ENCODE measurements at places on chromosomes 5 and 9.

GRCh38 chr5:145521523-145521922 is 313.6 kb downstream of the PRELID2 start:
- no peak for DNase-seq

DNA sequence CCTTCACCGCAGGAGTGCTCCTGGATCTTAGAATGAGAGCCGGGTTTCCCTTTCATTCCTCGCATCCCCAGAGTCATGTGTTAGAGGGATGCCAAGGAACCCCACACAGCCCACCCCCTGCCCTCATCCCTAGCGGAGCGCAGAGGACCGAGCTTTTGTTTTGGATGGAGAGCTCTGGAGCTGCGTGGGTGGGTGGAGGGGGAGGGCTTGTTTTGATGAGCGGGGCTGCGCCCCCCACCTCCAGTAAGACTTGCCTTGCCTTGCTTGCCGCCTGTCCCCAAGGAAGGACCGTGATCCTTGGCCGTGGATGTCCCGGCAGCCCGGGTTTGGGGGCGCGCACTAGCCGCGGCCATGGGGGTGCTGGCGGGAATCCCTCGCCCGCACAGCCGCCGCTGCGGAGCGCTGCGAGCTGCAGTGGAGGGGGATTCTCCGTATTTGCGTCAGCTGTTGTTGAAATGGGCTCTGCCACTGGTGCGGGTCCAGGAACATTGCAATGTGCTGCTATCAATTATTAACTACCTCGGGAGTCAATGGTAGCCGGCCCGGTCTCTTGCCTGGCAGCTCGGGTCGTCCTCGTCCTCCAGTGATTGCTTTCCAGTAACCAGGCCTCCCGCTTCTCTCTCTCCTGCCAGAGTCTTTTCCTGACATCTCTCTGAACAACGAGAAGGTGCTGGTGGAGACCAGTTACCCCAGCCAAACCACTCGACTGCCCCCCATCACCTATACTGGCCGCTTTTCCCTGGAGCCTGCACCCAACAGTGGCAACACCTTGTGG is 1.0 kb downstream of the EGR1 start:
- no peak for DNase-seq

DNA sequence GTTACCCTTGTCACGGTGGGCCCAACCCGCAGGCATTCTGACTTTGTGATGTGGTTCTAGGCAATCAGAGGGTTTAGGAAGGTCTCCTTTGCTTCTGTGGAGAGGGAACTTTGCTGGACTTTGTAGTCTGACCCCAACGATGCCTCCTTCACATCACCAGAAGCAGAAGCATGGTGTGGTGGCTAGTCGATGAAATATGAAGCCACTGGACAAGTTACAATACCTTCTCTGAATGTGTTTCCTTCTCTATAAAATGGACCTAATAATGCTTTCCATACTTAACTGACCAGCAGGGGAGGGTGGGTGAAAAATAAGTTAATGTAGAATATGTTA is 607 bp downstream of the SPEF2 start:
- DNase-seq: no peak

GRCh38 chr5:135457424-135458071 is 5.4 kb upstream of the TIFAB start:
- DNase-seq: peak; percentile 23

DNA sequence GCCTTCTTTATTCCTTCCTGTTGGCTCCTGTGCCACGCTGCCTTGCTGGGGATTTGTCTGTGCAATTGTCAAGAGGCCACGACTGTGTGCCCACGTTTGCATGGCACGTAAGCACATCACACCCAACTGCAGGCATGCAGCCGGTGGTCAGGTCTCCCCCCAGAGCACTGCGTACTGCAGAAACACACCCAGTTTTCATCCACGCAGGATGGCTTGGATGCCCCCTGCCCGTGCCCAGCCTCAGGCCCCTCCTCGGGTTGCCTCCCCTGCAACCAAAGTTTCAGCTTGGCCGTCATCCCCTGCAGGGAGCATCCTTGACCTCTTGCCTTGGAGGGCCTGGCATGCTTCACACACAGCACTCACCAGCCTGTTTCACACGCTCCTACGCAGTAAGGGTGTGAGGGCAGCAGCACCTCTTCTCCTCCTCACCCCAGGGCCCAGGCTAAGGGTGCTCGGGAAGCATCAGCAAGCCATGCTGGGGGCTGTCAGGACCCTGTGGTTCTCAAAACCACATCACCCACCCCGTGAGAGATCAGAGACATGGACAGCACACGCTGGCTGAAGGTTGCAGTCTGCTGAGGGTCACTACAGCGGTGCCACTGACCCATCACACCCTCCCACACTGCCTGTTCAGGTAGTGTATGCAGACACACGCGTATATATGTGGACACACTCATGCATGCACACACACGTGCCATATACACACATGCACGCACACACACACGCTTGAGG is 3.1 kb downstream of the MRPL36 start:
- no peak for DNase-seq

DNA sequence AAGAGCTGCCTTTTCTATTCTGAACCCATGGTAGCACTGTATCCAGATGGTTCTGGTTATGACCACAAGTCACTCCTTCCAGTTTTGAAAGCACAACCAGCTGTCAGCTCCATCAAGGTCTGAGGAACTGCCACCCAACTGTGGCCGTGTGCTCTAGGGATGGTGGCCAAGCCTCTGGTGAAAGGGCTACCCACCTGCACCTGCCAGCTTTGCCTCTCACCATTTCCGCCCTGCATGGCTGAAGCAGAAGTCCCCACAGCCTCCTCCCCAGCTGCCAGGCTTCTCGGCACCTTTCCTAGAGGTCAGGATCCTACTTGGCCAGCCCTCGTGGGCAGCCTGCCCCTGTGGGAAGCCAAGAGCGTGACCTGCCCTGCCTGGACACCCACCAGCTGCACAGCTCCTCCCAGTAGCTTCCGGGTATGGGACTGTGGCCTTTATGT is 16.8 kb downstream of the SEMA5A start:
- no peak for DNase-seq

DNA sequence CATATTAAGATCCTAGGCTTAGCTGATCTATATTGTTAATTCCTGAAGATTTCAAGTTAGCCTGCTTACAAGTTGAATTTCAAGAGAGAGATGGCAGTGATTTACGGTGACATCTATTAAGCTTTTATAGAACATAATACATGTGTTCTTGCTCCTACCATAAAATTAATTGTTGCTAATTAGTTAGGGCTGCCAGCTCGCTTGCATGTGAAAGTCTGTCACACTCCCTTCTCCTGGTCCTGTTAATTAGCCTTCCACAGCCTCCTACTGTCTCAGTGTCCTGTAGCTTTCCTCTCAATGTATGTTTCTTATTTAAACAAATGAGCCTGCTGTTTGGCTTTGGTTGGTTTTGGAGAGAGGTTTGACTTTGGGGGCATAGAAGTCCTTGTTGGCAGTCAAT is 247.2 kb downstream of the NTRK2 start:
- no peak for DNase-seq

- DNase-seq: no peak
These were observed 5.1 kb upstream of the PHYKPL start for GRCh38 chr5:178237431-178238312.

GRCh38 chr5:59648038-59648831 is 245.3 kb downstream of the PDE4D start:
- DNase-seq: no peak

DNA sequence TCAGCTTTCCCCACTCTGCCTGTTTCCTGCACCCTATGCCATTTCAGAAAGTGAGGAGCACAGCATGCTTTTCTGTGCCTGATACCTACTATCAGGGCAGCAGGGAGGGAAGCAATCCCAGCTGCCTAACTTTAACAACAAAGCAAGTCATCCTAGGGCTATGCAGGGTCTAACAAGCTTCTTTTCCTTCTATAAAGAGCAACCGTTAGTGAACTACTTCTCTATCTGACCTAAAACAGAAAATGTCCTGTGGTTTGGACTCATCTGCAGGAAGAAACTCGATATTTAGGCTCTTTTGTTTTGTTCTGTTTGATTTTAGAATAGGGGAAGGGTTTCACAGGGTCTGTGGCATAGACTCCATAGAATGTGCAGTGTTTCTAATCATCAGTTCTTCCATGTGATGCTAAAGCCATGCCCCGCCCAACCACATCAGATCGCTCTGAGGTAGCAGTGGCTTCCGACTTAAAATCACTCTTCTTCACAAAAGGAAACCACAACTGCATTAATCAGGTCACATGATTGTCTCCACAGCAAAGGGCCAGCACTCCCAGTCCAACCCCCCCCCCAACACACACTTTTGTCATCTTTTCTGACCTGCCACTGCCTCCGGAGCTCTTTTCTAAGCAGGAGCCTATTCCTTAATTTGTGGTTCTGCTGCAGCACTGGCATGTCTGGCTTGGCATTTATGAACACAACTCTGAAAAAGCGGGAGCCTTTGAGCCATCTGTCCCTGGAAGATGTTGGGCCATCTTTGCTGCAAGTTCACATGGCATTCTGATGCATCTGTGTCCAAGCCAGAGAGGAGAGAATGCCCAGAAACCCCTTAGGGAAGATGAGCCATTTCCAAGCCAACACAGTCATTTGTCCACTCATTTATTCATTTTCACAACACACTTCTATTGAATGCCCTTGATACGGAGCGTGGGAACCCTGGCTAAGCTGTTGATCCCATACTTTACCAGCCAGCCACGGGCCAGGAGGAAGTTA is 71.6 kb downstream of the CFAP90 start:
- no peak for DNase-seq

DNA sequence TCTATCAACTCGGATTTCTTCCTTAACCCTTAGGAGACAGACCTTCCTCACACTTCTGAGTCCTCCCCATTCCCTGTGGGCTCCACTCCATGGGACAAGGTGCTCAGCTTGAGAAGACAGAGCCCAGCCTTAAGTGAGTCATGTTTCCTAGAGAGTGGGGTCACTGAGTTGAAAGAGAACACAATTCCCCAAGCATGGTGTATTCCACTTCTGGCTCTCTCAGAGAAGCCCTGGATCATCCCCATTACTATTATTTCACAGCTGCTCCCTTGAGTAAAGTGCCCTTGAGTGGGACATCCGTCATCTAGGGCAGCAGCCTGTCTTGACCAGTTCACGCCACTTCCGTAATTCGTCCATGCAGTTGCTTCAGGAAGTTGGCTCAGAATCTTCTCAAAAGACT is 604.8 kb downstream of the BNC2 start:
- no peak for DNase-seq

DNA sequence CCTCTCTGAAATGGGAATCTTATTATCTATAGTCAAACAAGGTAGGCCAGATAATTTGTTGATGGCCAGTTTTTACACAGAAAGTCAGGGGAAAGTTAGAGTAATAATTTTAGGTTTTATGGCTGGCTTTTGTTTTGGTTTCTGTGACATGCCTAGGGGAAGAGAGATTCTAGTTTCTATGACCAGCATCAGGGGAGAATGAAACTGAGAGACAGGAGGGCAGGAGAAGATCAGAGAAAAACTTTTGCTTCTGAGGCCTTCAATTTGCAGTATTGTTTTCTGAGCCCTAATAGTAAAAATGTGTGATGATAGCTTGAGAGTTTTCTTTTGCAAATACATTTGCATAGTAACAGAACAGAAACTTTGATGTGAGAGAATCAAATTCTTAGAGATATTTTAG is 564.3 kb downstream of the ZNF608 start:
- no peak for DNase-seq

- no peak for DNase-seq
These were observed 207.4 kb downstream of the DAB2IP start for GRCh38 chr9:121858788-121859187.

GRCh38 chr9:121207371-121207940 is 5.8 kb upstream of the RAB14 start:
- DNase-seq: no peak

DNA sequence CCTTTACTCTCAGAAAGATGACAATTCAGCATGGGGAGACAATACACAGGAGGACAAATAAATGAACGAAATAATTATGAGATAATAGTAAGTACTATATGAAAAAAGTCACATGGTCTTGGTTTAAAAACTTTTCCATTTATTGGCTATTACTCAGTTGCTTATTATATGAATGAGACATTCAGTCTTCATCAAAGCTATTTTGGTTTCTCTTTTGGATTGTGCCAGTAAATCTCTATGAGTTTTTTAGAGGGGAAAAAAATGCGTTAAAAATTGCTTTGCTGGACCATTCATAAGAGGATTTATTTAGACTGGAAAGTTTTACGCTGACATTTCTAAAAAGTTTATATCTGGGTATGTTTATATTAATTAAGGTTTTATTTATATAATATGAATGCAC is 137.7 kb downstream of the AOPEP start:
- DNase-seq: no peak

GRCh38 chr5:1865486-1865885 is 17.2 kb downstream of the IRX4 start:
- DNase-seq: no peak

DNA sequence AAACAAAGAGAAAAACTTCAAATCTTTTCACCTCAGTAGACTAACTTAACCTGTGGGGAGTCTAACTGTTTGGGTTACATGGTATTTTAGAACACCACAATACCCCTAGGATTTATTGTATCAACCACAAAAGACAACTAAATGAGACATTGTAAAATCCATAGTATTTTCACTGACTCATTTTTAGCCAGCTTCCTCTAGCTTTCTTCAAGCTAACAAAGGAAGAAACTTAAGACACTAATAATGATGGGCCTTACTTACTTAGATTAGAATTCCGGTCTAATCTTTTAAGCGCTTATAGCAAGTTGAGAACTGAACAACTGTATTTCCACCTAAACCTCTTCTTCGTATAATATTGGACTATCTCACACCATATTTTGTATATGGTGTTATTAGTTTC is 529.3 kb downstream of the DMRTA1 start:
- no peak for DNase-seq

DNA sequence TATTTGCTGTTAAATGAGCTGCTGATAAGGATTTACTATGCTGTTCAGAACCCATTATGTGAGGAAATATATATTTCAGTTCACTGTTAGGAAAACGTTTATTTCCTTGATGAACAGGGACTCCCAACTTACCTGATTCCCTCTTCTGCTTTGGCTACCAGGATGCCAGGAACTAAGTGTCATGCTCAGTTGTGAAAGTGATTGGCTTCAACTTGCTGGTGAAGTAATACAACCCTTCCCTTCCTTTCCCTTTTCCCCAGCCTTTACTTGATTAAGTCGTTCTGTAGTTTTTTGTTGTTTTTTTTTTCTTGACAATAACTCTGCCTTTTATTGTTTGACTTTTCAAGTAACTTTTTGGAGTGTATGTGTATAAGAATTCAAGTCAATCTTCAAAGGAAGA is 309.3 kb downstream of the DOCK8 start:
- DNase-seq: no peak

- DNase-seq: no peak
These were observed 151.0 kb downstream of the GADD45G start for GRCh38 chr9:89755821-89756220.

DNA sequence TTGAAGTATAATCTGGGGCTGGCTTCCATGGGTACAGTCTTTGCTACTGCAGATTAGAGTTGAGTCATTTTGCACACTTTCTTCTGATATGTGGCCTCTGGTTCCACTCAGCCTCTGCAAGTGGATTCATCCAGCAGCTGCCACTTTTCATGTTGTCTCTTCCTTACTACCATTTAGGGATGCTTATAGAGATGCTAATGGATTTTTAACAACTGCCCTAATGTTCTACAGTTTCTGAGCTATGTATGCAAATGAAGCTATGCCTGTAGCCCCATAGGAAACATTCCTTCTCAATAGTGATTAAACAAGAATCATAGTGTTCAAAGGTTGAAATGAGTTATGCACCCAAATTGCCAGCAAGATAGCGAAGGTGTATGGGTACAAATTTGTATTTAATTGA is 456.0 kb upstream of the ITGA1 start:
- no peak for DNase-seq

GRCh38 chr9:72415163-72415562 is 50.2 kb upstream of the ZFAND5 start:
- no peak for DNase-seq

All from stimulated activated CD4-positive, alpha-beta T cell treated with anti-CD3 and anti-CD28 coated beads, TNF-alpha, amount 100 ng/mL, for 4 hours (primary cell).